Activated CD4-positive, alpha-beta memory T cell treated with anti-CD3 and anti-CD28 coated beads, Interleukin-2, amount 10 ng/mL, durations not matched to agents 7 days and 5 days (primary cell): ENCODE measurements at places on chromosomes 2 and 18.

DNA sequence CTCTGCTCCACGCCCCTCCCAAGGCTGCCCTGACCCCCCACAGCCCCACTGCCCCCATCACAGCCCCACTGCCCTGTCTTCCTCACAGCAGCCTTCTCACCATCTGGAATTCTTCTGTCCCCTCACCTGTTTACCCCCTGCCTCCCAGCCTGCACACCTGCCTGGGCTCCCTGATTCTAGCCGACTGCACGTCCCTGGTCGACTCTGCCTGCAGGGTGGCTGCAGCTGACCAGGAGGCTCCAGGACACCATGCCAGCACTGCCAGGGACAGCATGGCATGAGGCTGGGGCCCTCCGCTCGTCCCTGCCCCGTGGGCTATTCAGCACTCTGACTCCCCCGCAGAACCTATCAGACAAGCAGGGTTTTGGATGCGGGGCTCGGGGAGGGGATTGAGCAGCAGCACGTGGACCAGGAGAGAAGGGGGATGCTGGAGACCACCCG, 254.1 kb downstream of the HDAC4 start:
- no peak for DNase-seq

GRCh38 chr2:181471226-181471625, 14.0 kb downstream of the ITGA4 start:
- DNase-seq = no peak

- DNase-seq = no peak
Measured at GRCh38 chr2:120825370-120826259, 89.9 kb downstream of the GLI2 start.

GRCh38 chr2:25198209-25198525, 29.8 kb upstream of the POMC start:
- no peak for DNase-seq

GRCh38 chr18:59466980-59467379, 107.9 kb upstream of the LMAN1 start:
- no peak for DNase-seq

GRCh38 chr2:103823847-103824246, 1030.1 kb upstream of the POU3F3 start:
- no peak for DNase-seq

GRCh38 chr2:235343869-235344268, 150.0 kb upstream of the AGAP1 start:
- DNase-seq = no peak

DNA sequence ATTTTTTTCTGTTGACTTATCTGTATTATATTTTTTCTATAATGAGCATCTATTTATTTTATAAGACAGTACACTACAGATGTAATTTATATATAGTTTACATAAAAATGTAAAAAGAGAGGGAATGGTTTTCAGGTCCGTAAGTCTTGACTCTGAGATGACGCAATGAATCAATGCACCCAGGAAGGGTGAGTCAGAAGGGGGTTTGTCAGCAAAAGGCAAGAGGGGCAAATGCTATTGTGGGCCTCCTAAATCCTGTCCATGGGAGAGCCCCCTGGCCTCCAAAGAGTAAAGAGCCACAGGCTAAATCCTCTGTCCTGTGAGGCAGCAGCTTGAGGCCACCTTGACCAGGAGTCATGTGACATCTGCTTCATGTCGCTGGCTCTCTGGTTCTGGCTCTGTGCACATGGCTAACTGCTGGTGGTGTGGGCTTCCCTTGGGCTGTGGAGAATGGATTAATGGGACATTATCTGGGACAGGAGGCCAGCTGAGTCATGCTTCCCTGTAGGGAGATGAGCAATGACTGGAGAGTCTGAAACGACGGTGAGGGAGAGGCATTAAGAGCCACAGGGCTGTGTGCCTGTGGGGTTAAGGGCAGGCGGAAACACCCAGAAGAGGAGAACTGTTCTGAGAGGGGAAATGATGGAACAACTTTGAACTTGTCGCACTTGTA, 22.8 kb upstream of the ASB18 start:
- no peak for DNase-seq

- no peak for DNase-seq
Measured at GRCh38 chr2:108184419-108184818, 55.3 kb upstream of the SULT1C3 start.
